KBM-7 (cell line): ENCODE measurements at places on chromosomes 11 and 22.
A peak's percentile ranks its signal among the peaks of the same experiment; 100 is the strongest.

GRCh38 chr22:25775531-25775930 is 33.5 kb downstream of the MYO18B start:
- DNase-seq: no peak

- peak; percentile 75 for DNase-seq
These were observed 1.0 kb downstream of the VWCE start for GRCh38 chr11:61293867-61294716.

DNA sequence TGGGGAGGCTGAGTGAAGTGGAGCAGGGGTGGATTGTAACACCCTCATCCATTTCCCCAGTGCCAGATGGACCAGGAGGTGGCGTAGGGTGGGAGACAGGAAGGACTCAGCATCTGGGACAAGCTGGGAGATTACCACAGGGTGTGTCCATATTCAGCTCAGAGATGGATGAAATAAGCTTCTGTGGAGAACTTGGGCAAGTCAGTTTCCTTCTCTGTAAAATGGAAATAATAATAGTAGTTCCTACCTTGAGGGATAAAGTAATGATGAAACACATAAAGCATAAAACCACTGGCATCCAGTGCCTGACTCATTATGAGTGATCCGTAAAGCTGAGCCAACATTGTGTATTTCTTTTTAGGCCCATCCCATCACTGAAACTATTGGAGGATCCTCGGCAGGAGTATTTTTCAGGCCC is 607 bp upstream of the ROBO4 start:
- no peak for DNase-seq

- DNase-seq: peak; percentile 51
These were observed 181.2 kb downstream of the CSNK2A3 start for GRCh38 chr11:11171854-11172253.

GRCh38 chr11:69008737-69009440 is 4.2 kb downstream of the MRGPRF start:
- no peak for DNase-seq

- peak; percentile 82 for DNase-seq
These were observed 4.6 kb downstream of the SAA2 start for GRCh38 chr11:18243783-18244362.

- DNase-seq: no peak
These were observed 19.4 kb upstream of the IL17RA start for GRCh38 chr22:17065433-17065832.

DNA sequence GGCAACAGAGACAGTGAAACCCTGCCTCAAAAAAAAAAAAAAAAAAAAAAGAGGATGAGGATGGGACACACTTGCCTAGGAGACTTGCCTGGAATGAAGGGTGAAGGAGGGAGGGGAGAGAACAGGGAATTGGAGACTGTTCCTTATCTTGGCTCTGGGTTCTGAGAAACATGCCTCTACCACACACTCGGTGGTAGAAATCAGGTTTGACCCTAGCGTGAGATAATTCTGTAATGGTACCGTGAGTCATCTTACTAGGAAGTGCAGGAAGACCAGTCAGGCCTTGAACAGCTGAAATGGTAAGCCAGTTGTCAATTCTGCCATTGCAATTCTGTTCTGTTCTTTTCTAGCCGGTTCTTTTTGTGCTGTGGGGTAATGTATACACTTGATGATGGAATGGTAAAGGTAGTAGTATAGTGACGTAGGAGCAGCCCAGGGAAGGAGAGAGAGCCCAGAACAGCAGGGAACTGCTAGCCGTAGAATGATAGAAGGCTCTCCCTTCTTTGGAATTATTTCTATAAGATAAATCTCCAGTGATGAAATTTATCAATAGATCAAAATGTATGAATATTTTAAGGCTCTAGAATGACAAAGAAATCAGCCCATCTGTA is 3.9 kb upstream of the AMBRA1 start:
- peak; percentile 31 for DNase-seq

DNA sequence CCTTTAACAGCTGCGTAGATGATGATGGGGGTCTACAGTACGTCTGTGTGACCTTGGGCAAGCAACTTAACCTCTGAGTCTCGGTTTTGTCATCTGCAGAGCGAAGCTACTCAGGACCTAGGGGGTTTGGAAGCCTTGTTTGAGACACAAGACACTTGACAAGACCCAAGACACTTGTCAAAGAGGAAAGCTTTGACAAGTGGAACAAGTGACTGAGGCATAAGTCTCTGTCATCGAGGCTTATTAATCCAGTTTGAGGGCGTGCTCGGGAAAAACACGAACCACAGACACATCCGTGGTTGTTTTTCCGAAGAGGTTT is 732 bp upstream of the PC start:
- DNase-seq: no peak

DNA sequence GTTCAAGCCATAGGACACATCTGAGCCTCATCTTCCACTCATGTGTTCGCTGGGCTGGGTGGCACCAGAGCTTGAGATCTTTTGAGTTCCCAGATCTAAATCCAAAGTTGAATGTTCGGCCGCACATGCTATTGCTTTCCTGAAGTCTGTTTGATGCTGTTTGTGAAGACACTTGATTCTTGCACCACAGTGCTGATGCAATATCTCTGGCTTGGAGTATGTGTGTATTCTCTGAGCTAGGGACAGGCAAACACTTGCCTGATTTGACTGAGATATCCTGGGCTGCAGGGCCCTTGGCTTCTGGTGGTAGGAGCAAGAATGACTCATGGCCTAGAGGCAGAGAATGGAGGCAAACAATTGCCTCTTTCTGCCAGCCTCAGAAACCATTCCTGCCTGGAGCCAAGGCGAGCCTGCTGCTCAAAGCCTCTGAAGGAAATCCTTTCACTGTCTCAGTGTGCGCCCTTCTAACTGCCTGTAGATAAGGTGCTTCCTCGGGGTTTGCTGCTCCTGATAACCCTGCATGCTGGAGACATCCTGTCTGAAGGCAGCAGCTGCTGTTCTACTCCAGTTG is 73.0 kb downstream of the CYB5R2 start:
- DNase-seq: no peak

DNA sequence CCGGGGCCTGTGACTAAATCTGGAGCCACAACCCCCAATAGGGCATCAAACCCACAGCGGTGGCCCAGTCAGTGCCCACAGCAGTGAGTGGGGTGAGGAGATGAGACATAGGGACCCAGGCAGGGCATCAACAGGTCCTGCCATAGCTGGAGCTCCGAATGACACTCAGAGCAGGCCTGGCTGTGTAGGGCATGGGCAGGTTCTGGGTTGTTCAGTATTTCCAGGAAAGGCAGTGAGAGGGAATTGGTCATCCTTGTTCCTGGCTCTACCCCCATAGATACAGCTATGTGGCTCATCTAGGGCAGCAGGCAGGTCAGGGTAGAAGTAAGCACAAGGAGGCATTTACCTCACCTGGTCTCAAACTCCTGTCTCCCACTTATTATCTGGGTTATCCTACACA is 126.6 kb downstream of the BUD13 start:
- DNase-seq: no peak

- no peak for DNase-seq
These were observed 19.6 kb downstream of the NAT10 start for GRCh38 chr11:34124885-34125668.

GRCh38 chr11:128251140-128251539 is 336.2 kb downstream of the ETS1 start:
- no peak for DNase-seq

- peak; percentile 27 for DNase-seq
These were observed 105.7 kb downstream of the RASSF10 start for GRCh38 chr11:13114566-13115379.

DNA sequence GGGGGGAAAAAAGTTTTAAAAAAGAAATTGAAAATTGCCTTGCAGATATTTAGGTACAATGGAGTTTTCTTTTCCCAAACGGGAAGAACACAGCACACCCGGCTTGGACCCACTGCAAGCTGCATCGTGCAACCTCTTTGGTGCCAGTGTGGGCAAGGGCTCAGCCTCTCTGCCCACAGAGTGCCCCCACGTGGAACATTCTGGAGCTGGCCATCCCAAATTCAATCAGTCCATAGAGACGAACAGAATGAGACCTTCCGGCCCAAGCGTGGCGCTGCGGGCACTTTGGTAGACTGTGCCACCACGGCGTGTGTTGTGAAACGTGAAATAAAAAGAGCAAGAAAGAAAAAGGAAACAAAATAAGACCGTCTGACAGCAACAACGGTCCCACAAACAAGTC is 964.9 kb downstream of the NTM start:
- no peak for DNase-seq

DNA sequence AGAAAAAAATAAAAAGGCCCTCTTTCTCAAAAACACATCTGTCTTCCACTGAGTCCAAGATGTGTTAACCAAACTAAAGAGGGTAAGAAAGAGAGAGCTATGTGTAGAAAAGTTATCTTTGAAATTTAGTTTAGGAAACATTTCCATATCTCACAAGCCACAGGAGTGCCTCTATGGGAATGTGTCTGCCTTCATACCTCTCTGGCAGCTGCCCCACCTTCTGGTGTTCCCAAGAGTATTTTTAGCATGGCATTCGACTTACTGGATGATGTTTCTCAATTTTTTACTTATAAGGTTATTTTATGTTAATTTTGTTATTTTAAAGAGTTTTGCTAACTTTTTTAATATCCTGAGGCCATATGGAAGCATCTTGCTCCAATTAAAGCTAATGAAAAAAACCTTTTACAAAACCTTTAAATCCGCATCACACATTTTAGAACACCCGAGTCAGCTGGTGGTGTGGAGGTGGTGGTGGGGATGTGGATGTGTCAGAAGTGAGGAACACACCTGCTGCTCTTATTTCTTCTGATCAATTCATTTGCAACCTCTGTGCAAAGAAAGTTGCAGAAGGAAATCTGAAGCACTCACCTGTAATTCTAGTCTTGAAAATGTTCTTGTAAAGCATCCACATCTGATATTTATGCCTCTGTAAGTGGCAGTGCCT is 112.2 kb downstream of the NCAM1 start:
- DNase-seq: no peak
